ENCODE measurements at places on chromosomes 5 and 9. TPM values are rescaled to one million over a fixed set of nuclear protein-coding genes. Genes with fewer than 3 reads are reported as not detected.

The ZNF454 gene
- 0.11 TPM for total RNA-seq

The MYOZ3 gene
- total RNA-seq, result 0.34 TPM

The SPINK13 gene
- not detected for total RNA-seq

The HDHD3 gene
- 8.1 TPM for total RNA-seq

The IL3 gene
- total RNA-seq, result not detected

The ADGRD2 gene
- total RNA-seq, result not detected

The NPR3 gene
- 0.26 TPM for total RNA-seq

The PDGFRB gene
- 10.4 TPM for total RNA-seq

The PCDHGA10 gene
- 5.2 TPM for total RNA-seq

The PGM5 gene
- 87.0 TPM for total RNA-seq

The CD274 gene
- 3.7 TPM for total RNA-seq

The RGP1 gene
- total RNA-seq, result 9.5 TPM

The LHX3 gene
- total RNA-seq, result not detected

The ADGRV1 gene
- total RNA-seq, result 0.11 TPM

The SLC6A3 gene
- not detected for total RNA-seq

The PCDHGC5 gene
- 0.52 TPM for total RNA-seq

The WNK2 gene
- under 0.01 TPM for total RNA-seq

The FOXD4L4 gene
- total RNA-seq, result 0.09 TPM

The PCA3 gene
- total RNA-seq, result 0.11 TPM

Data from dermis lymphatic vessel endothelial cell (primary cell).